ENCODE measurements at places on chromosomes 7 and 10.

GRCh38 chr7:108770981-108771745, 201.5 kb downstream of the DNAJB9 start:
- no peak for DNase-seq

- no peak for DNase-seq
Measured at GRCh38 chr7:94698275-94698674, 42.3 kb upstream of the SGCE start.

GRCh38 chr10:103635580-103635979, 142.1 kb downstream of the NEURL1 start:
- no peak for DNase-seq

DNA sequence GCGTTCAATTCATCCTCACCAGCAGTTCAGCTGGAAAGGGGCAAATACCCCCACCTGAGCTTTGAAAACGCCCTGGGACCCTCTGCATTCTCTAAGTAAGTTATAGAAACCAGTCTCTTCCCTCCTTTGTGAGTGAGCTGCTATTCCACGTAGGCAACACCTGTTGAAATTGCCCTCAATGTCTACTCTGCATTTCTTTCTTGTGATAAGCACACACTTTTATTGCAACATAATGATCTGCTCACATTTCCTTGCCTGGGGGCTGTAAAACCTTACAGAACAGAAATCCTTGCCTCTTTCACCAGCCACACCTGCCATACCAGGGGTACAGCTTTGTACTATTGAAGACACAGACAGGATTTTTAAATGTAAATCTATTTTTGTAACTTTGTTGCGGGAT, 155.8 kb upstream of the LANCL2 start:
- no peak for DNase-seq

GRCh38 chr7:25624051-25624450, 395.8 kb upstream of the NPVF start:
- no peak for DNase-seq

- DNase-seq = no peak
Measured at GRCh38 chr7:18975689-18976280, 141.7 kb downstream of the TWIST1 start.

DNA sequence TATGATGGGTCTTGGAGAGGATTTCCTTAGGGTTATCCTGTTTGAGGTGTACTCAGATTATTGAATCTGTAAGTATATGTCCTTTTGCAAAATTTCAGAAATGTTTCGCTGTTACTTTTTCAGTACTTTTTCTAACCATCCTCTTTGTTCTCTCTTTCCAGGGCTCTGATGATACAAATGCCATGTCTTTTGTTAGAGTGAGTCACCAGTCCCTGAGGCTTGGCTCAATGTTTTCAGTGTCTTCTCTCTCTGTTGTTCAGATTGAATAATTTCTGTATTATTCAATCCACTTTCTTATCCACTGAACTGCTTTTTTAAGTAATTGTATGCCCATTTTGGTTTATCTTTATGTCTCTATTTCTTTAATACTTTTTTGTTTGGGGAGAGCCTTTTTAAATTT, 449.4 kb downstream of the TNS3 start:
- DNase-seq = no peak

DNA sequence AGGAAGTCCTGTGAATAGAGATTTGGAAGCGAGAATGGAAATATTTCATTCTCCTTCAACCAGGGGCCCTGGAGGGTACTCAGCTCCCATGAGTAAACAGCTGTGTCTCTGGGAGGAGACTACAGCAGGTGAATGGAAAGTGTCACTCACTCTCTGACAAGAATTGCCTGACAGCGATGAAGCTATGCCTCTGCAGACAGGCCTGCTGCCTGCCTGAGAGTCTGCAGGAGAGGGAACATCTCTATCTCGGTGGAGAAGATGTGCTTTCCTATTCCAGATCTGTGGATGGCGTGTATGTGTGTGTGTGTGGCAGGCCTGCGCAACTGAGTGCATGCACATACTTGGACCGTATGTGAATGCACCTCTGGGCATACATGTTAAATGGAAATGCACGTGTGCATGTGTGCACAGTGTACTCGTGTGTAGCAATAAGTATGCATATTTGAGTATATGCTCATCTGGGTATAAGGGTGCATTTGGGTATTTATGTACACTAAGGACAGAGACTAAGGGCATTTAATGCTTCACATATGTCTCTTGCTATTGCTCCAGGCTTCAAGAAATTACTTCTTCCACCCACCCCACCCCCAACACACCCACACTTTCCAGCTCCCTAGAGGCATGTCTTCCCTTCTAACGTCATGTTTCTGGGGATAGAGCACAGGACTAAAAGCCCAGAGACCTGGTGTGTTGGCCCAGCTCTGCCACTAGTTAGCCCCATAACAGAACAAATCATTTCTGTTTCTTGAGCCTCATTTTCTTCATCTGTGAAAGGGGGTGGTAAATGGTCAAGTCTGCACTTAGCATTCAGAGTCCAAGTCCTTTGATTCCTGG, 4.6 kb upstream of the ADCYAP1R1 start:
- no peak for DNase-seq

GRCh38 chr7:71238581-71239295, 106.8 kb downstream of the GALNT17 start:
- DNase-seq = no peak

GRCh38 chr7:135508883-135509588, 866 bp downstream of the CNOT4 start:
- DNase-seq = no peak
